Stimulated activated CD4-positive, alpha-beta T cell treated with anti-CD3 and anti-CD28 coated beads, Interleukin-2, amount 100 ng/mL, for 24 hours (primary cell): ENCODE measurements at places on chromosomes 12 and 14.

GRCh38 chr14:73339846-73340595, 102.7 kb downstream of the PAPLN start:
- DNase-seq: no peak

GRCh38 chr14:105430565-105430964, 10.9 kb downstream of the MTA1 start:
- DNase-seq: no peak

GRCh38 chr12:119780786-119781434, 96.2 kb downstream of the CIT start:
- no peak for DNase-seq

DNA sequence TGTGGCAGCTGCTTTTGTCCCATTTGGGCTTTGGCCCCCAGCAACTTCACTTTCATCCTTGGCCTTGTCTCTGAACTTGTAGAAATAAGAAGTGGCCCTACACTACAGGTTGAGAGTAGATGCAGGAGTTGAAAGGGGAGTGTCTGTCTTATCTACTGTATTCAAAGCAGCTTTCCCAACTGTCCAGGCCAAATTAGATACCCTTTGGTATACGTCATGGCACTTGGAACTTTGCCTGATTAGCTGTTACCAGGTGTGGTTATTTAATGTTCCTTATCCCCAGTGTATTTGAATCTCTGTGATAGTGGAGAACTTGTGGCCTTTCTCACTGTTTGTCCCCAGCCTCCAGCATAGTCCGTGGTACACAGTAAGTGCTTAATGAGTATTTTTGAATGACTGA, 33.5 kb downstream of the SUDS3 start:
- DNase-seq: no peak

DNA sequence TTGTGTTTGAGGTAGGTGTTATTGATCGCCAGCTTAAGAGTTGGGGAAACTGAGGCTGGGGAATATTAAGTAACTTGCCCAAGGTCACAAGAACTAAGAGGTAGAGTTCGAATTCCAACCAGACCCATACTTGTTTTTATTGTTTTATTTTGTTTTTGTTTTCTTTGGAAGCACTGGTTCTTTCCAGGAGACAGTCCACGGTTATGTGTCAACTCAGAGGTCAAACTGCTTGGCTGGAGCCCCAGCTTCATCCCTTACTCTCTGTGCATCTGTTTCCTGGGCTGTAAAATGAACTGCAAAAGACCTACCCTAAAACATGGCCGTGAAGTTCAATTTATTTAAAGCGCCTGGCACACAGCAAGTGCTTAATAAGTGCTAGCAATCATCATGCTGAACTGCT, 74.4 kb upstream of the MAP1LC3B2 start:
- DNase-seq: no peak

- no peak for DNase-seq
Observed at GRCh38 chr12:46152456-46152855, 116.4 kb downstream of the SLC38A1 start.

DNA sequence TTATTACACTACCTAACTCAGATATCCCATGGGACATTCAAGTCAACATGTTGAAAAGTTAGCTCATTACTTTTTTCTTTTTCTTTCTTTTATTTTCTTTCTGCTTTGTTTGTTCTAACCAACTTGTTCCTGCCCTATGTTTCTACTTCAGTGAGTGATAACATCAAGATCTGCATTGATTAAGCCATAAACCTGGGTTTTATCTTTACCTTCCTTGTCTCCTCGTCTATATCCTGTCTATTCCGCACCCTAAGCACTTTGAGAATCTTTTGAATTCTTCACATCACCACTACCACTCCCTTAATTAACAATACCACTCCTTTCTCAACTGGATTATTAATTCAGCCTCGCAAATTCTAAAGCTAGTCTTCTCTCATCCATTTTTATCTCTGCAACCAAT, 81.9 kb upstream of the AVPR1A start:
- DNase-seq: no peak

GRCh38 chr12:20883288-20883687, 72.8 kb downstream of the SLCO1B3 start:
- no peak for DNase-seq

GRCh38 chr14:71824816-71825215, 107.4 kb upstream of the RGS6 start:
- no peak for DNase-seq

DNA sequence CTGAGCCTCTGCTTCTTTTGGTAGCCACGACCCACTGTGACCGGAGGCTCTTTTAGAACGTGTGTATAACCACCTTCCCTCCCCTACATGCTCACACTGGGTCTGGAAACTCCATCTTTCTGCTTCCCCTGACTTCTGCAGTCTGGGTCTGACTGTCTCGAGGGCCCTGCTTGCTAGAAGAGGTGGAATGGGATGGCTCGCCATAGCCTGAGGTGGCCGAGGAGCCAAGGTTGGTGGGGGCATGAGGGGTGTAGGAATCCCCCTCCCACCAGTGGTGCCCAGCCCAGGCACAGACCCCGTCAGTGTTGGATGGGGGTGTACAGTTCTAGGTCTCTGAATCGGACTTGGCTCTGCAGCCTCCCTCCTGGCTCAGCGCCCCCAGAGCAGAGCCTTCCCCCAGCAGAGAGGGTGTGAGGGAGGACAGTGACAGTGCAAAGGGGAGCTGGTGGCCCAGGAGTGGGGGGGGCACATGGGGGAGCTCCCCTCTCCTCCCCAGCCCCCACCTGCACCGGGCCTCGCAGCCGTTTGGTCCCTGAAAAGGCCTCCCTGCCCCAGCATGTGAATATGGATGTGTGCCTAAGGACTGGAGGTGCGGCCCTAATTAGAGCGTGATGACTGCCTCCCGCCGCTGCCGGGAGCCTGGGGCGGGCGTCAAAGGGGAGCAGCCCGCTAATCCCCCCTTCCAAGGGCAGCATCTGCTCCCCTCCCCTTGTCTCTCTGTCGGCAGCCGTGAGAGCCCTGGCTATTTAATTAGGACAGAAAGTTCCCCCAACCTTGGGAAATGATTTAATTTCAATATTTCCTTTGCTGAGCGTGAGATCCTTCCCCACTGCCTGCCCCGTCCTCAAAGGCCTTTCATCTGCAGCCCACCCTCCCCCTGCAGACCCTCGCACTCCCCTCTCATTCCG, 196.2 kb upstream of the C14orf180 start:
- no peak for DNase-seq

DNA sequence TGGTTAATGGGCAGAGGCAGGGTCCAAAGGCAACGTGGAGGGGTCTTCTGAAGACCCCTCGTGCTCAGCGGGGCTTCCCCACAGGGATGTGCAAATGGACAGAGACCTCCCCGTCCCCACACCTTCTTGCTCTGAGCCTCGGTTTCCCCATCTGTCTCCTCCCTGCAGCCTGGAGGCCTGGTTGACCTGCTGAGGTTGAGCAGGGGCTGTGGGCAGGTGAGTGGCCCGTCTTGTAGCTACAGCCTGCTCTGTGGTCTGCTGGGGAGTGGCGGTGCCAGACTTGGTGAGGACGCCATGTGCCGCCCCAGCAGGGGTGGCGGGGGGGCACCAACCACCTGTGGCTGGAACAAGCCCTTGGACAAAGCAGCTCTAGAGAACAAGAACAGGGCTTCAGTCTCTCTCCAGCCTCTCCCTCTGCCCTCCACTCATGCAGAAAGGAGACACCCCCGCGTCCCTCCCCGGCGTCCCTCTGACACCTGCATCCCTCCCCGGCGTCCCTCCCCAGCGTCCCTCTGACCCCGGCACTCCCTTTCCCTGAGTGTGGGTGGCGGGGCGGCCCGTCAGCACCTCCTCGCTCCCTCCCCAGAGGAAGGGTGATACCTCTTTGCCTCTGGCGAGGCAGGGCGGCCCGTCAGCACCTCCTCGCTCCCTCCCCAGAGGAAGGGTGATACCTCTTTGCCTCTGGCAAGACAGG, 83.7 kb downstream of the NOC4L start:
- DNase-seq: no peak

GRCh38 chr14:91350813-91351511, 66.7 kb downstream of the CCDC88C start:
- peak; percentile 71 for DNase-seq

DNA sequence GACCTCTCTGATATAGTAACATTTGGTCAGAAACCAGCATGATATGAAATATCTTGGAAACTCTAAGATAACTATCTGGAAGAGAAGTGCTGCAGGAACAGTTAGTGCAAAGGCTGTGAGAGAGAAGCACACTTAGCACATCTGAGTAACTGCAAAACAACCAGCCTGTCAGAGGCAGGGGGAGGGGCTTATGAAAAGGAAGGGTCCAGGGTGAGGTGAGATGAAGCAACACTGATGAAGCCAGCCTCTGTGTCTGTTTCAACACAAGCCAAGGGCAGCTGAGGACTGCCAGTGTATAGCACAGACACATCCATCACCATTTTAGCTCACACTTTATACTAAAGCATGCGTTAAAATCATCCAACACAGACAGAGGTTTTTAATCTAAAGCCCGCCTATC, 37.4 kb upstream of the OVCH1 start:
- DNase-seq: no peak

DNA sequence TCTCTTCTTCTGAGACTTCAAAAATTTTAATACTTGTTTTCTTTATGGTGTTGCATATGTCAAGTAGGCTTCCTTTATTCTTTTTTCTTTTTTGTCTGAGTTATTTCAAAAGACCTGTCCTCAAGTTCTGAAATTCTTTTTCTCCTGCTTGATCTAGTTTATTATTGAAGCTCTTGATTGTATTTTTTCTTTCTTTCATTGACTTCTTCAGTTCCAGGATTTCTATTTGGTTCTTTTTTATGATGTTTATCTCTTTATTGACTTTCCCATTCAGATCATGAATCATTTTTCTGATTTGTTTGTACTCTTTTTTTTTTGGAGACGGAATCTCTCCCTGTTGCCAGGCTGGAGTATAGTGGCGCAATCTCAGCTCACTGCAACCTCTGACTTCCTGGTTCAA, 34.1 kb downstream of the IFT43 start:
- DNase-seq: no peak

GRCh38 chr12:119689935-119690500, 22.1 kb downstream of the PRKAB1 start:
- DNase-seq: no peak

DNA sequence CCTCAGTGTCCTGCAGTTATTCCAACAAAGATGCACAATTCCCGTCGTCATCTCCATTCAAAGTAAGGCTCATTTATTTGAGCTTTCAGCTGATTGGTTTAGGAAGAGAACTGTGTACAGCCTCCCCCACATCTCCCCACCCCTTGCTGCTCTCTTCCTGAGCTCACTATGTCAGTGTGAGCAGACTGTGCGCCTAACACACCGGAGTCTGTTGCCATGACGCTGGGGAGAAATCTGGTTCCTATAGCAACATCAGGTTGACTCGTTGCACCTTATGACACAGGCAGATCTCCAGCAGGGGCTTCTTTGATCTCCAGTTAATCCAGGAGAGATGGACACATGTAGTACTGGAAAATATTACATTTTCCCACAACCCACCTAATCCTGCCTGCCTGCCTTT, 319.4 kb downstream of the CACNA1C start:
- DNase-seq: no peak

- no peak for DNase-seq
Observed at GRCh38 chr14:100524233-100524932, 62.8 kb downstream of the BEGAIN start.
